Activated CD8-positive, alpha-beta memory T cell treated with anti-CD3 and anti-CD28 coated beads for 36 hours (primary cell): ENCODE measurements at places on chromosomes 2 and 18. TPM values are rescaled to one million over a fixed set of nuclear protein-coding genes. Genes with fewer than 3 reads are reported as not detected.

LIPG gene
- total RNA-seq = 0.08 TPM

CCDC141 gene
- 1.1 TPM for total RNA-seq

IGFBP5 gene
- total RNA-seq = not detected

EML6 gene
- 0.89 TPM for total RNA-seq

ROCK1 gene
- total RNA-seq = 54.8 TPM

ITGA4 gene
- 127 TPM for total RNA-seq

STK25 gene
- total RNA-seq = 97.6 TPM

DSC3 gene
- 0.06 TPM for total RNA-seq

IL36A gene
- not detected for total RNA-seq

IL36B gene
- not detected for total RNA-seq

SERPINB13 gene
- total RNA-seq = not detected

LRRC30 gene
- total RNA-seq = not detected

TEX44 gene
- not detected for total RNA-seq

SP140L gene
- 27.3 TPM for total RNA-seq

SRBD1 gene
- 19.9 TPM for total RNA-seq

TXNDC2 gene
- total RNA-seq = not detected

GCKR gene
- not detected for total RNA-seq

BCL2 gene
- 74.9 TPM for total RNA-seq

PDE11A gene
- total RNA-seq = not detected

RUFY4 gene
- not detected for total RNA-seq

HMSD gene
- total RNA-seq = 6.9 TPM

WNT10A gene
- 0.80 TPM for total RNA-seq

BMP10 gene
- not detected for total RNA-seq

KCNJ3 gene
- total RNA-seq = not detected
